ENCODE measurements at places on chromosomes 11 and 22.

- DNase-seq, result no peak
Observed at GRCh38 chr11:31340903-31341572, 28.5 kb downstream of the DCDC1 start.

DNA sequence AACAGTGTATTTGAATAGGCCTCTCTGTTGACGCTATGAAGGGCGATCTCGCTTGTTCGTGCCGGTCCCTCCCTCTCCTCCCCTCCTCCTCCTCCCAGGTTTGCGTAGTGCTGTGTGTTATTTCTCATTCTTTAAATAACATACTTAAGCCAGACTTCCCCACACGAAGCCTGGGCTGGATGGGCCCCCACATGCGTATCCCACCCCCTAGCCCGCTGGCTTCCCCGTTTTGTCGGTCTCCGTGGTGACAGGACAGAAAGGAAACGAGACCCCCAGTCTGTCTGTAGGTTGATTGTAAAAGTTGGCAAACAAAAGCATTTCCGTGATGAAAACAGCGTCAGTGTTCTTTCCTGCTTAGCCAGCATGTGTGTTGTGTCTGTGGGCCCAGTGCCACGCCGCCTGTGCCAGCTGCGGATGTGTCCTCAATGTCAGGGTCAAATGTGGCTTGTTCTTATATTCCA is 27.3 kb downstream of the FAM118A start:
- peak; percentile 20 for DNase-seq

GRCh38 chr22:29964776-29965175 is 81.8 kb downstream of the MTMR3 start:
- no peak for DNase-seq

DNA sequence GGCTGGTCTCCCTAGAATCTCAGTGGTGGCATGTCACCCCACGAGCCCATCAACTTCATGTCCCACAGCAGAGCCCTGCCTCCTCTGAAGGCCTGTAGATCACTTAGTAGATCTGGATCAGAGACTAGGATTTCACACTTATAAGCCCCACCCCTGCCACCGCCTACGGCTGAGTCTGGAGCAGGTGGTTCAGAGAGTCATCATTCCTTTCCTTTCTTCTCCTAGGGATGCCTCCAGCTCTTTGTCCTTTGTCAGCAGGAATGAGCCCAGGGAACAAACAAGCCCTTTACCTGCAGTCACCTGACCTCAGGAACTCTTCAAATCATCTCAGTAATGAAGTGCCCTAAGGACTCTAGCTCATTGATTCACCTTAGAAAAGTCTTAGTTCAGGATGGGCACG is 37.8 kb downstream of the SCGB1A1 start:
- no peak for DNase-seq

GRCh38 chr11:72618803-72619202 is 55.4 kb downstream of the PDE2A start:
- DNase-seq, result no peak

GRCh38 chr11:129998107-129998506 is 4.5 kb downstream of the PRDM10 start:
- DNase-seq, result no peak

DNA sequence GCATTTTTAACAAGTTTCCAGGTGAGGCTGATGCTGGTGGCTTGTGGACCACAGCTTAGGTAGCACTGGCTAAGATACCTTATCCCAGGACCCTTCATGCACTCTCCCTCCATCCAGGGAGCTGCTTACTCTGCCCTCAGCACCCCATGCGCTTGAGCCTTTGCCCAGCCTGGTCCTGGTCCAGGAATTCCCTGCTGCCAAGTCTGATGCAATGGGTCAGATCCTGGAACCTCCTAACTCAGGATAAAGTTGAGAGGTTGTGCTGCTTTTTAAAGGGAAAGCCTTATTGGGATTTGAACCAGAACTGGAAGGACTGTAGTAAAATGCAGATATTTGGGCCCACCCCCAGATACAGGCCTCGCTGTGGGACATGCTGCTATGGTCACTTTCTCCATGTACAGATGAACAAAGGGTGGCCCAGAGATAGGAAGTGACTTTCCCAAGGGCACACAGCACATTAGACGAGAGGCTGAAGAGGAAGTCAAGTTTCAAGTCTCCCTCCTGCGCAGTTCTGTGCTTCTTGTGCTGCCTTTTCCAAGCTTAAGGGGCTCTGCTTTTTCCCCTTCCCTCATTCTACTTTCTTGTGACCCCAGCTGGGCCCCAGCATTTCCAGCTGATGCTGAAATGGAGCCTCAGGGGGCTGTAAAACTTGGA is 824 bp upstream of the LGALS12 start:
- no peak for DNase-seq

DNA sequence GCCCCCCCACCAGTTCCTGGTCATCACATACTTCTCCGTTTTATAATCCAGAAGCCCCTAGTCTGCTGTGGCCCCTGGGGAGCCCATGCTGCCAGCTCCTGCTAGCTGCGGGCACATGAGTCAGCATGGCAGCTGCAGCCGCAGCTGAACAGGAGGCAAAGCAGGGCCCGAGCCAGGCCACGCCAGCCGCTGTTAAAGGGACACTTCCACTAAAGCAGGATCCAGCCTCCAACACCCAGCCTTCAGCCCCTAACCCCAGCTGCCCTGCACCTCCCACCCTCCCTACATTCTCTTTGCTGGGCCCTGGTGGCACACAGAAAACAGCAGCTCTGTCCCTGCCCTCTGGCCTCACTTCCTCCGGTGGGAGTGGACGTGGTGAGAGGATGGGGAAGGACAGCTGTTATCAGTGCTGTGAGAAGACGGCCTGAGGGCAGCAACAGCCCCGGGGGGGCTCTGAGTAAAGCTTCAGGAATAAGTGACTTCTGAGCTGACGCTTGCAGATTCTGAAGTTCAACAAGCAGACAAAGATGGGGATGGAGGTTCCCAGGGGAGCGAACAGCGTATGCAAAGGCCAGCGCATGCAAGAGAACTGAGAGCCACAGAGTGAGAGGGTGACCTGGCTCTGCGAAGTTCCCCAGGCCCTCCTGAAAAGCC is 688 bp upstream of the LRRC74B start:
- no peak for DNase-seq

GRCh38 chr22:25759825-25760231 is 17.8 kb downstream of the MYO18B start:
- no peak for DNase-seq

DNA sequence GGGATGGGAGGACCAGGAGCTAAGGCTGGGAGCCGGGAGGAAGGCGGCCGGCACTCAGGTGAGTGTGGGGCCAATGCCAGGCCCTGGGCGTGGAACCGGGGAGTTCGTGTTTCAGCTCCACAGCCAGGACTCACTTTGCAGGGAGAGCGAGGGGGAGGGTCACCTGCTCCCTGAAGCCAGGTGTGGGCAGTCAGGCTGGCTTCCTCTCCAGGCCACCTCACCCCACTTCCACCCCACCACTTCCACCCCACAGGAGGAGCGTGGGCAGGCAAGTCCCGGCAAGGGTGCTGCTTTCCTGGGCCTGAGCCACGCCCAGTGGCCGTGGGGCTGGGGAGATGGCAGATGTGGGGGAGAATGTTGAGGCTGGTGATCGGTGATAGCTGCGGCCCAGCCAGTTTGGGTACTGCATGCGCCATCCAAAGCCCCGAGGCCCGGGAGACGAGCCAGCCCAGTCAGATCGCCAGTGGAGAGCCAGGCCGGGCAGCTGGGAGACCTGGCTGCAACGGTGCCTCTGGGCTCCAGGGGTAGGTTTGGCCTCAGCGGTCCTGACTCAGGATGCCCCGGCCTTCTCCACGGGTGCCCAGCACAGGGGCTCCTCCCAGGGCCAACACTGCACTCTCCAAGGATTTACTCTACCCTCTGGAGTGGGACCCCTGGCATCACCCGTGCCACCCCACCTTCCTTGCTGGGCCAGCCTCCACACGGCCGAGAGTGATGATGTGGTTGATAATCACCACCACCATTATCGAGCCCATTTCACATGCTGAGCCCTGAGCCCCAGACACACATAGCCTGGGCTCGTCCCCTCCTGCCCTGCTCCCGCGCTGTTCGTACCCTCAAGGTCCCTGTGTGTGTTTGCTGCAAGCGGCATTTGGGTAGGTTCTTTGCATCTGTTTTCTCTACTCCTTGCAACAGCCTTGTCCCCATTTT is 93.8 kb downstream of the WNT7B start:
- DNase-seq, result no peak

DNA sequence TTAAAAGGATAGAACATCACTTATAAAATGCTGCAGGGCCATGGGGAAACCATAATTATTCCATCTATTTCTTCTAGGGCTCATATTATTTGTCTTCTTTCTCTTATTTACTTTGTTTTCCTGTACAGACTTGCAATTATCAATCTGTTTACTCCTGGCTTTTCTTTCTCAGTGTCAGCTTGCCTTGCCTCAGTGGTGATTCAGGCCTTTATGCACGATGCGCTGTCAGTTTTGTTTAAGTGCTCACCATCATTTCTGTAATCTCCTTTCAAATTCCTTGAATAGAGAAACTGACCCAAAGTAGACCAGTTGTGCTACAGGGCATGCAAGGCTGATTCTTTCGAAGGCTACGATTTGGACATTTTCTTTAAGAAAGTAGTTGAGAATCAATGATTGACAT is 4.7 kb downstream of the PDHX start:
- DNase-seq, result no peak

DNA sequence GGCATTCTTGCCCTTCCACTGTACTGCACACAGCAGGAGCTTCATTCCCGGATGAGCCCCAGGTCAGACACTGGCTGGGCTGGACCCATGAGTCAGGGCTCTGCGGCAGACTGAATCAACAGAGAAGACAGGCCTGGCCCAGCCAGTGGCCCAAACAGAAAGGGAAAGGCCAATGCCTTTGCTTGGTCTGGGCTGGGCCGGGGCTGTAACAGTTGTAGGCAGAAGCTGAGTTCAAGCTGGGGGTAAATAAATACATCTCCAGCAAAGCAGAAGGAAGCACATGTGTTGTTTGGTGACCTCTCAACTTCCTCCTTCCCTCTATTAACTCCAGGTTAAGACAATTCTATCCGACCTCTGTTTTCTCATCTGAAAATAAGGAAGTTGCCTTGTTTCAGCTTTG is 1.8 kb upstream of the SMIM35 start:
- no peak for DNase-seq

- DNase-seq, result no peak
Observed at GRCh38 chr11:8321876-8322275, 58.2 kb upstream of the LMO1 start.

DNA sequence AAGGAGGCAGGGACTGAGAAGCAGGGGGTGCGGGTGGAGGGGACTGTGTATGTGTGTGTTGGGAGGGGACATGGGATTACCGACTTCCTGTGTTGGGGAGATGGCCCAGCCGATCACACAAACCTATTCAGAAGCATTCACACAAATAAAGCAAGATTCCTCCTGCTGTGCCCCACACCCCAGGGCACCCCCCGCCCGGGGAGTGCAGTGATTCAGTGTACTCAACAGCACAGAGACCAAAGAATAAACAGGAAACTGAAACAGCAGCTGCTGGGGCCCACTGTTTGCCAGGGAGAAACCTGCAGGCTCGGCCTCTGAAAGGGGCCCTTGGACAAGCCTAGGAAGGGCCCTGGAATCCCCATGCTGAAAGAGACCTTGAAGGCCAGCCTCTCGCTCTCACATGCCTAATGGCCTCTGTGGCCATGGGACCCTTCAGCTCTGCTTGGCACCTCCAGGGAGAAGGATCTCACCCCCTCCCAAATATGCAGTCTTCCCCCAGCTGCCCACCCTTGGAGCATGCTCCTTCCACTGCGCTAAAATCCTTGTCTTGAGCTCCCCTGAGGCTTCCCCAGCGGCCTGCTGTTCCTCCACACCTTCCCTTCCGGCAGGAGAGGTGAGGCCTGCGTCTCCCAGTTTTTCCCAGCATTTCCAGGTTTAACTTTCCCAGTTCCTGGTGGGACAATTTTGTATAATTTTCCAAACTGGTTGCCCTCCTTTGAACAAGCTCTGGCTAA is 72.9 kb downstream of the CSNK2A3 start:
- peak; percentile 47 for DNase-seq

DNA sequence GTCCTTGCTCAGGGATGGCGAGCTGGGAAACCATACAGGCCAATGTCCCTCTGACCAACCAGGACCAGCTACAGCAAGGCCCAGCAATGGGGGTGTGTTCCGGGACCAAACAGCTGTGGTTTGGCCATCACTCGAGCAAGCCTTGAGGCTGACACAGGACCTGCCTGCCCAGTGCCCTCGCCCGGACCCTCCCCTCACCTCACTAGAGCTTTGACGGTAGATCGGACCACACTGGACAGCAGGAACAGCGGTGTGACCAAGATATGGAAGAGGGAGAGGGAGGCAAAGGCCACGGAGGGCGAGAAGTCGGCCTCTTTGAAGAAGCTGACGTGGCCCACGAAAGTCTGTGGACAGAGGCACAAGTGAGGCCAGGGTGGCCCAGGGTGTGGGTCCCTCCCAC is 42.2 kb upstream of the KCNJ11 start:
- no peak for DNase-seq

- no peak for DNase-seq
Observed at GRCh38 chr22:46479046-46479445, 58.4 kb downstream of the CELSR1 start.

DNA sequence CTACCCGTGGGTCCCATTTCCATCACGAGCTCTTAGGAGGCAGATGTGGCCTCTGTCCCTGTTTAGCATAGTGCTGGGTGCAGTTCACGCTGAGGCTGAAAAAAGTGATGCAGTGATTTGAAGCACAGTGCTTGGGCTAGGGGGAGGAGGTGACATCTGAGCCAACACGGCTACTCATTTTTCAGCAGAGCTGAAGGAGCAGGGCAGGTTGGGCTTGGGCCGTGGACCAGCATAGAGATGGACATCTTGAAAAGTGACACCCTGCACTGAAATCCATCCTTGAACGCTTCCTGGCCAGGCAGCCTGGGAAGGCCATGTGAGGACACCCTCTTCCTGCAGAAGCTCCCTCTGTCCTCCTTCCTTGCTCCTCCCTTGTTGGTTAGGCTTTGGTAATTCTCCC is 66.4 kb downstream of the ADAMTS15 start:
- no peak for DNase-seq

- DNase-seq, result no peak
Observed at GRCh38 chr22:50199829-50200460, 866 bp upstream of the SELENOO start.

GRCh38 chr11:72975778-72976521 is 161.7 kb downstream of the ATG16L2 start:
- DNase-seq, result no peak

DNA sequence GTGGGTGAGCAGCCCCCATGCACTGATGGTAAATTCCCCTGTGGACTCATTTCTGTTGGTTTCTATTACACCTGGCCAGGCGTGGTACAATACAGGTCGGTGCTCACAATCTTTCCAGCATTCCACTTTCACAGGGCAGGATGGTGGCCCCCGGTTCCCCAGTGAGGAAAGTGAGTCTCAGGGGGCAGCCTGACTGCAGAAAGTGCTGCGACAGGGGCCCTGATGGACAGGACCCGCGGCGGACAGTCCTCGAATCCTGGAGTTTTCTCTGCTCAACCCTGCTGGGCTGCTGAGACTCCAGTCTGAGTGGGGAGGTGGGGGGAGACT is 3.1 kb upstream of the PGGHG start:
- DNase-seq, result no peak

DNA sequence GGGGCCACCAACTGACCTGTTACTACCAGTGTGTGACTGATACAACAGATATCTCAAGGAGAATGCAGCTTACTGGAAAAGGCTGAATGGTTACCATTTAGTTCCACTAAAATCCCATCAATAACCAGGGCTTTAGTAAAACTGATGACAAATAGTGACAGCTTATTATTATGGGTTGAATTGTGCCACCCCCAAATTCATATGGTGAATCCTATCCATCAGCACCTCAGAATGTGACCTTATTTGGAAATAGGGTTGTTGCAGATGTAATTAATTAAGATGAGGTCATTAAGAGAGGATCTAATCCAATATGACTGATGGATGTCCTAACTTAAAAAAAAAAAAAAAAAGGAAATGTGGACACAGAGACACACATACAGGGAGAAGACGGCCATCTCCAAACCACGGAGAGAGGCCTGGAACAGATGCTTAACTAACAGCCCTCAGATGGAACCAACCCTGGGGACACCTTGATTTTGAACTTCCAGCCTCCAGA is 27.4 kb upstream of the IRAG1 start:
- no peak for DNase-seq
